ENCODE measurements at places on chromosomes 13 and 19.

DNA sequence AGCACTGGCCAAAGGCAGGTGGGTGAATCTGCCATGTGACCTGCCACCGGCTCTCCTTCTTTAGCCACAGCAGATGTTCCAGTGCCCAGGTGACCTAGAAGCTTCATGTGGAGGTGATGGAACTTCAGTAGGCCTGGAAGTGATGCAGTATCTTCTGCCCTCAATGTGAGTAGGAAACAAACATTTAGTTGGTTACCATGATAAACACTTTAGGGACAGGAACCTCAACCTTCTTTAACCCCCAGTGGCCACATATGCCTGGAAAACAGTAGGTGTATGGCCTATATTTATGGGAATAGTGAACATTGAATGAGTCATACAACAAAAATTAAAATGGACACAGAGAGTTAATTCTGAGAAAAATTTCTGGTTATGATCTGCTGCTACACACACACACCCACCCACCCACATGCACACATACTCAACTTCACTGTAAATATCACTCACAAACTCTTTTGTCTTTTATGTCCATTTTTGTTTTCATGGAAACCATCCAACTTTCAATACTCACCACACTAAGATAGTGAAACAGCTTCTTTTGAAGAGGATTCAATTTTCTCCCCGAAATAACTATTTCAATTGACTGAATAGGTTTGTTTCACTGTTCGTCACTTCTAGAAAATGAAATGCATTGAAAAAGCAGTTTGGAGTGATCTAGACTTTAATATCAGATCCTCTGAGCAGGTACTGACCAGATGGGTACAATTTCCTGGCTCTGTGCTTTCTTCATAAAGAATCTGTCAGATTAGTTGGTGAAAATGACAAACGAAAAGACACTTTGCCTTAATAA, 97.3 kb downstream of the STARD13 start:
- no peak for DNase-seq

- DNase-seq: no peak
Measured at GRCh38 chr13:100589178-100589725, 663 bp upstream of the GGACT start.

GRCh38 chr19:16586991-16587832, 15.0 kb upstream of the SLC35E1 start:
- no peak for DNase-seq

DNA sequence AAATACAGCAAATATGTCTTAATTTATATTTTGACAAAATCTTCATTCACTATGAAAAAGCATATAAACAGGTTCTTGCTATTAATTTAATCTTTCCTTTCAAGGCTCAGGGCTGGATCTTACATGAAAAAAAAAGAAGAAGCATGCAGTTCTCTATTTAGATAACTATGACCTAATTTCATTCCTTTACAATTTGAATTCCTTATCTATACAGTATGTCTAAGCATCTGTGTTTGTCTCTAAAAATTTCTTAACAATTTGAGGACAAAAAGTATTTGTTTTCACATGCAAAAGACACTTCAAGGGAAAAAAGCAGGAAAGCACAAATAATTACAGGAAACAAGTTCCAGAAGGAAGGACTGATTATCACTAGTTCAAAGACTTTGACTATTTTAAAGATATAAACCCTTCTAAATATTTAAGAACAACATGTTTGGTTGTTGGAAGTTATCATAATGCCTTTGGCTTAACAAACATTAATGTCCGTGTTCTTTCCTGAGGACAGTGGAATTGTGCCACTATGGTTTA, 157.5 kb downstream of the TBC1D4 start:
- no peak for DNase-seq

DNA sequence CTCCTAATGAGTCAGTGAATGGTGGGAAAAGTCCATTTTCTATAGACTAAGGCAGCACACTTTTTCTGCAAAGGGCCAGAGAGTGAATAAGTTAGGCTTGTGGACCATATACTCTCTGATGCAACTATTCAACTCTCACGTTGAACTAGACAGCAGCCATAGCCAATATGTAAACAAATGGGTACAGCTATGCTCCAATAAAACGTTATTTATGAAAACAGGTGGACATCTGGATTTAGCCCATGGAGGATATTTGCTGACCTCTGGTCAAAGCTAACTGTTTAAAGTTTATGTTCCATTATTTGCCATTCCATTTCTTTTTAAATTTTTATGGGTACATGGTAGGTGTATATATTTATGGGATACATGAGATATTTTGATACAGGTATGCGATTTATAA, 4.7 kb upstream of the CCDC169 start:
- DNase-seq: no peak

DNA sequence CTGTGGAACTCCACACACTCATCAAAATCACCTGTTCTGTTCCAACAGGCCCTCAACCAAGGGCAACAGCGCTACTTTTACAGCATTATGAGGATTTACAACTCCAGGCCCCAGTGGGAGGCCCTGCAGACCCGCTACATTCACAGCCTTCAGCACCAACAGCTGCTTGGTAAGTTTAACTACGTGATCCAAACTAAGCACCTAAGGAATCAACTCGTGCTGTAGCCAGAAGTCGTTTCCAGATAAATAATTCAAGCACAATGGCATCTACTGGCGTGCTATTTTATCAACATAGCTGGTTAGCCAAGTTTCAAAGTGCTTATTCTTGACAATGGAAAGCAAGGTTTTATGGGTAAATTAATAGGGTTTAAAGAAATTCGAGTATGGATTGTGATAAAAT, 5.3 kb downstream of the FAM216B start:
- no peak for DNase-seq

- DNase-seq: peak; percentile 45
Measured at GRCh38 chr19:31529121-31529520, 179.9 kb upstream of the TSHZ3 start.

DNA sequence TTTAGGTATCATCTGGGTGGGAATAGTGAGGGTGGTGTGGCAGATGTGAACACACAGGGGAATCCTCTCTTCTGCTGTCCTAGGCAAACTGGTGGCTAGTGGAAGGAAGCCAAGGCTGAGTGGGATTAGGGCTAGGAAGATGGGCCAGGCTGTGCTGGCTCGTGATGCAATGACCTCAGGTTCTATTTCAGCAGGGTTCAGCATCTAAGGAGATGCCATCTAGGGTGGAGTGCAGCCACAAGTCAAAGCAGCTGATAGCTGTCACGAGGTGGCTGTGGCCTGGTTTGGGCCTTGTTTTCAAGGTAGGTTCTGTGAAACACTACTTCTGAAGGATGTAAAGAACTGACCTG, 21.6 kb downstream of the ARL11 start:
- DNase-seq: no peak

- no peak for DNase-seq
Measured at GRCh38 chr13:40916207-40916998, 102.7 kb downstream of the ELF1 start.

DNA sequence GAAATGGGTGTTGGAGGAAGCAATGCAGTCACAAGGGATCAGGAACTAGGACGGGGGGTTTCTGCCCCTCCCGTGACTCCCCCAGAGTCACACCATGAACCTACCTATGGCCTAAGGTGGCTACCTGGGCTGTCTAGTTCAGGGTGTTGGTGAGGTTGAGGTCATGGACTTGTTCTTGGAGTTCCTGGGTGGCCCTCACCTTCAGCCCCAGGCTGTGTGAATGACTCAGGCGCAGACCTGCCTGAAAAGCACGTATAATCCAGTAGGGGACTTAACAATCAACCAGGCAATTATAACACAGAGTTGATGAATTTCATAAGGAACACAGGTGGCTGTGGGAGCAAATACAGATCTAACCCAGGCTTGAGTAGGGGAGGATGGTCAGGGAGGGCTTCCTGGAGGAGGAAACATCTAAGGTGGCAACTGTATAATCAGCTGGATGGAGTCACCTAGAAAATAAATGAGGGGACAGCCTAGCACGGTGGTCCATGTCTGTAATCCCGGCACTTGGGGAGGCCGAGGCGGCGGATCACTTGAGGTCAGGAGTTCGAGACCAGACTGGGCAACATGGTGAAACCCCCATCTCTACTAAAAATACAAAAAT, 25.6 kb upstream of the ADGRE1 start:
- DNase-seq: no peak

DNA sequence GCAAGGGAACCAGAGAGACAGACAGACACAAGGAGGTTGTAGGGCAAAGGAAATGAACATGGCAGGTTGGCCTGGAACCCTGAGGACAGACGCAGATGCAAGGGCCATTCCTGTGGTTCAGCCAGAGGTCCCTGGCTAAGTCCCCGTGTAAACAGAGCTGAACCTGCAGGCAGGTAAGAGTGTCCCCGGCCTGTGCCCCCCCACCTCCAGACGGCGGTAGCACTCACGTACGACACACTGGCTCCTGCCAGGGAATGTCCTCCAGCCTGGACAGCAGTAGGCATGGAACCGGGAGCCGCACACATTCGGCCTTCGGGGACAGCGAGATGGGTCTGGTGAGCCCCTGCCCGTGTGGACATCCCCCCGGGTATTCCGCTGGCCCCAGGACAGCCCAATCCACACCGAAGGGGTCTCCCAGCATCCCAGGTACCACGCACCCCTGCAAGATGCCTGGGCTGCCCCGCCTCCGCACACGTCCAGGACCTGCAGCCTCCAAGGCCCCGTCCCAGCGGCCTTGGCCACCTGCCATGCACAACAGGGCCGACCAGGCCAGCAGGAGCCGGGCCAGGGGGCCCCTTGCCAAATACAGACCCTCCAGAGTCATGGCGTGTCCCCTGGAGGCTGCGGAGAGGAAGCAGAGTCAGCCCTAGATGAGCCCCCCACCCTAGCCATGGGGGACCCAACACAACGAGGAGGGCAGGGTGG, 2.4 kb downstream of the FBN3 start:
- no peak for DNase-seq

GRCh38 chr19:7914598-7915045, at the start of gene TGFBR3L:
Gene TGFBR3L, plus strand, starts transcription at chr19:7914830.
- no peak for DNase-seq

GRCh38 chr13:75702476-75702875, 66.3 kb downstream of the LMO7 start:
- no peak for DNase-seq

DNA sequence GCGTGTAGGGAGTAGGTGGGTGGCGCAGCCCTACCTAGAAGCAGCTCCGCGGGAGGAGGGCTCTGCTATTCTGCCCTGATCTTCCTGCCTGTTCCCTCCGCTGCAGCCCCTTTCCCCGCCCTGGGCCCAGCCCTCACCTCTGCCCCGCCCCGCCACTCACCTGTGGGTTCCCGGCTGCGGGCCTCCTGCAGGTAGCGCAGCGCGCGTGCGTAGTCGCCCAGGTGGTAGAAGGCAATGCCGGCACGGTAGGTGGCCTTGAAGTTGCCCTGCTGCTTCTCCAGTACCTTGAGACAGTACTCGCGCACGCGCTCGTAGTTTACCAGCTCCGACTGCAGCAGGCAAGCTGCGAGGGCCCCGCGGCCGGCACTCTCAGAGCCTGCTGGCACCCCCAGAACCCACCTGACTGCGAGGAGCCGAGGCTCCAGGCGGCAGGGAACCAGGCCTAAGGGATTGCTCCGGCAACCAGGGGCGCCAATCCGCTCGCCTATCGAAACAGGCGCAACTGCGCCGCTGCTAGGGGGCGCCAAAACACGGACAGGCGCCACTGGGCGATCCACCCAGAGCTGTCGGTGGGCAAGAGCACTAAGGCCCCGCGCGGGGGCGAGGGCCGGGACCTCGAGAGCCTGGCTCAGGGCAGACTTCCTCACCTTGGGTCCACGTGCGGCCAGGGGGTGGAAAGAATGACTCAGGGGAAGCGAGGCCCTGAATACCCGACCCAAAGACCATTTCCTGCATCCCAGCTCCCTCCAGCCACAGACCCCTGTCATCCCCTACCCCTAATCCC, 965 bp downstream of the TTC9B start:
- peak; percentile 41 for DNase-seq

- DNase-seq: no peak
Measured at GRCh38 chr13:95494082-95494681, 58.3 kb upstream of the CLDN10 start.

DNA sequence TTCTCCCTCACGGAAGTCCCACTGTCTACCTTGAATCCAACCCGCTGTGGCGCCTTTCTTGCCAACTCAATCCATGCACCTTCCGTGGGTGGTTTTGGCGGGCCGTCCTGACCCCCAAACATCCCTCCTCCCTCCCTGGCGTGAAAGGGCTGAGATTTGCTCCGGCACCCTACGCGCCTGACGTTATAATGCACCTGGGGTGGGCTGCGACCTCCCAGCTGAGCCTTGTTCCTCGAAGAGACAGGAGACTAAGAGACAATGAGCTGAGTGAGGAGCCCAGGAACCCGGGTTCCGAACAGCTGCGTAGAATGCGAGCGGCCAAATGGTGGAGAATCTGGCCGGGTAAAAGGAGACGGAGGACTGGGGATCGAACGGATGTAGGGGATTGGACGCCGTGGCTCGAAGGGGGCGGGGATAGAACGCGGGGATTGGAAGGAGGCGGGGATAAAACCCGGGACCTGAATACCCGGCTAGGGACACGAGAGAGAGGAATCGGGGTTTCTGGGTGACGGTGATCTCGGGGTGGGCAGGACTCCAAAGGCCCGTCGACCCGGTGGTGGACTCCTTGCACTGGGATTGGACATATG, at the start of gene CPT1C:
Gene CPT1C (plus strand): TSS at position 461 of the 587 bp plus-strand sequence. CDS start 1,137 bp downstream, outside the sequence.
- DNase-seq: peak; percentile 62

- no peak for DNase-seq
Measured at GRCh38 chr13:25630329-25630900, 258.6 kb downstream of the ATP8A2 start.

GRCh38 chr13:110393761-110394160, 86.7 kb downstream of the COL4A2 start:
- DNase-seq: no peak

DNA sequence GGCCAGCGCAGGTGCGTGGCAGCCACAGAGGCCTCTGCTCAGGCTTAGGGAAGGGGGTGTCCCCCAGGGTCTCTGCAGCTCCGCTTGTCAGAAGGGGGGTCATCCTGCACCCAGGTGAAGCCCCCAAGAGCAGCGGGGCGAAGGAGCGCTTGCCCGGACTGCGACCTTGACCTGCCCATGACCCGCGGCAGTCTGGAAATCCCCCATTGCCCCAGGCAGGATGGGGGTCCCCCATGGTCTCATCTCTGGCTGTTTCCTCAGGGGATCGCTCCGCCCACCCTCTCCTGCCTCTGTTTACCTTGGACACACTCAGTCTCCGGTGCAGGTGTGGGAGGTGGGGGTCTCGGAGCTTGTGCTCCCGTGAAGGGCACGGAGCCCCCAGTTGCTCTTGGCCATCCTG, 82.7 kb downstream of the KDM4B start:
- DNase-seq: no peak

- no peak for DNase-seq
Measured at GRCh38 chr13:98994080-98994479, 16.2 kb upstream of the DOCK9 start.

GRCh38 chr19:10499550-10500246, 3.5 kb downstream of the KEAP1 start:
- DNase-seq: no peak

DNA sequence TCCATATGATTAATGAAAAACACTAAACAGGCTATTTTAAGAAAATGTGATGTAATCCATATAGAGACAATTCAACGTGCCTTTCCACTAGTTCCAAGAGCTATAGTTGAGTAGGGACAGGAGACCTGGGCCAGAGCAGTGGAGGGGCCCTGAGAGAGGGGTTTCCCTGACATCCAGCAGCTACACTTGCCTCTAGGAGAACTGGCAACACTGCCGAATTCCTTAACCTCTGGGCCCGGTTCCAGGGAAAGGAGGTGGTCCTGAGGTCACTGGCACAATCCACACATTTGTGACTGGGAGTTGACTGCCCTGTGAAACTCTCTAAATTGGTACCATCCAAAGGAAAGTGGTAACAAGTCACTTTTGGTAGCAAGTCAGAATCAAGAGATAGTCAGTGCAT, 264.4 kb downstream of the DCLK1 start:
- no peak for DNase-seq

Measured in mesothelial cell of epicardium (in vitro differentiated cells).